ENCODE measurements at places on chromosomes 1 and 21.

GRCh38 chr1:197333041-197333440 is 65.0 kb downstream of the CRB1 start:
- DNase-seq, result no peak

- no peak for DNase-seq
Measured at GRCh38 chr1:206004826-206005225, 1.6 kb upstream of the RAB7B start.

DNA sequence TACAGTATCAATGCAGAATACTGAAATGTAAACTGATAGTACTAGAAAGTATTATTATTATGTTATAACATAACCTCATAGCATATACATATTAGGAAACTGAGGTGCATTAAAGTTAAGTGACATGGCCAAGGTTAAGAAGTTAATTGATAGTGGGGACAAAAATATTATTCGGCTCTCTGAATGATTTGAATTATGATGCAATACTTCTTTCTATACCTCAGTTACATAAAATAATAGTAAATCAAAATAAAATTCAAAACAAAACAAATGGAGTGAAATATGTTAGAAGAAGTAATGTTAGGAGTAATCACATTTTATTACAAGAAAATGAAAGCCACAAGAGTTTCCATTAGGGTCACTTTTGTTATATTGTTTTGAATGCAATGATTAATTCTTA is 455.2 kb downstream of the PLA2G4A start:
- no peak for DNase-seq

GRCh38 chr21:26070822-26071425 is 99.6 kb downstream of the APP start:
- DNase-seq, result no peak

- no peak for DNase-seq
Measured at GRCh38 chr1:230641346-230641745, 935 bp upstream of the COG2 start.

DNA sequence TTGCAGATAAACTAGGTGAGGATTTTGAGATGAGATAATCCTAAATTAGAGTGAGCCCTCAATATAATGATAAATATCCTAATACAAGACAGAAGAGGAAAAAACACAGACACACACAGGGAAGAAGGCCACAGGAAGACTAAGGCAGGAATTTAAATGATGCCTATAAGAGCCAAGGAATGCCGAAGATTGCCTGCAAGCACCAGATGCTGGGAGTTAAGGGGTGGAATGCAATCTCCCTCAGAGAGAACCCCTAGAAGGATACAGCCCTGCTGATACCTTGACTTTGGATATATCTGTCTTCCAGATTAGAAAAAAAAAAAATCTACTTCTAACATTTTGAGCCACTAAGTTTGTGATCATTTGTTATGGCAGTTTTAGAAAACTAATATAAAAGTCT is 299.7 kb upstream of the PRMT6 start:
- no peak for DNase-seq

- DNase-seq, result no peak
Measured at GRCh38 chr1:210727709-210728108, 399.0 kb downstream of the HHAT start.

GRCh38 chr1:56547473-56547872 is 31.9 kb downstream of the PLPP3 start:
- DNase-seq, result no peak

GRCh38 chr1:64836802-64837201 is 91.9 kb downstream of the RAVER2 start:
- DNase-seq, result no peak

- DNase-seq, result no peak
Measured at GRCh38 chr21:29640080-29640508, 299.7 kb downstream of the GRIK1 start.

- no peak for DNase-seq
Measured at GRCh38 chr1:153395136-153395685, 4.3 kb upstream of the S100A8 start.

- no peak for DNase-seq
Measured at GRCh38 chr1:201374364-201374763, 3.1 kb downstream of the TNNT2 start.

GRCh38 chr21:43815107-43815613 is 25.8 kb downstream of the RRP1 start:
- DNase-seq, result no peak

GRCh38 chr1:108129999-108130398 is 70.1 kb downstream of the SLC25A24 start:
- DNase-seq, result no peak

DNA sequence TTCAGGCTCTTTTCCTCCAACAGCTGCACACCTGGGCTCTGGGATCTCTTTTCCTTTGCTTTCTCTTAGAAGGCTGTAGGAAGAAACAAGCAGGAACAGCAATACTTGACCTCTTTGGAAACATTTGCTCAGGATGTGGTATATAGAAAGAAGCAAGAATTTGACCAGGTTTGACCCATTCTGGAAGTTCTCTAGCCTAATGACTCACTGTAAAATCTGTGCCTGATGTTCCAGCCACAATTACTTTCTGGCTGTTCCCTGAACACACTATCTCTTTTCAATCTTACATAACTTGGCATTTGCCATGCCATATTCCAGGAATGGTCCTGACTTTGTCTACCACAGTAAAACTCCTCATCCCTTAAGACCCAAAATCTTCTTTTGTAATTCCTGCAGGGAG is 419.9 kb upstream of the DAB1 start:
- DNase-seq, result no peak

GRCh38 chr1:161182214-161182613 is 4.9 kb upstream of the B4GALT3 start:
- no peak for DNase-seq

Measured in right renal cortex interstitium (tissue), 3 donors.